ENCODE measurements at places on chromosomes 2 and 18. TPM values are rescaled to one million over a fixed set of nuclear protein-coding genes. Genes with fewer than 3 reads are reported as not detected.

Gene MC4R
- total RNA-seq = not detected

Gene PJVK
- total RNA-seq = 8.4 TPM

Gene RBM45
- 12.9 TPM for total RNA-seq

Gene NPHP1
- total RNA-seq = 8.3 TPM

Gene CD8B
- 1.2 TPM for total RNA-seq

Gene IL36G
- not detected for total RNA-seq

Gene SETBP1
- 42.4 TPM for total RNA-seq

GRCh38 chr2:69164061-69164778, 151.2 kb downstream of the ANTXR1 start:
- DNase-seq = no peak
- H3K27me3 ChIP-seq = no peaks in the 10 kb centered on the region
- peaks cover 22% of the 10 kb centered on the region for H3K4me1 ChIP-seq
- H3K4me3 ChIP-seq = no peak overlapping the region
- H3K36me3 ChIP-seq = peaks cover 3% of the 10 kb centered on the region

DNA sequence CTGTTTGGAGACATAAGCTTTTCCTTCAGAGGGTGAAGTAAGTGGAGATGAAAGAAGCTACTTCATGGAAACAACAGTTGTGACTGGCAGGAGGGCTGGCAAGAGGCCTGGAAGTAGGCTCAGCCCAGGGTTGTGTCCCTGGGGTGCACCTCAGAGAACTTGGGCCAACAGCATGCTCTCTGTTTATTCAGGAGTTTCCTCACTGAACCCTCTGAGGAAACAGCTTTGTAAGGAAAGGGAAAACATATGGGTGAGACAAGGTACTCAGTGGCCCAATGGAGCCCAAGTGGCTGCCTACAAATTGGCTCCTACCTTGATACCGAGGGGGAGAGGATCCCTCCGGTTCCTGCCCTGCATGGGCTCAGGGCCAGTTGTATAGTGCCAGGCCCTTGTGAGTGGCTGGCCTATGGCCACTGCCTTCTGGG, 115.5 kb upstream of the ITGA6 start:
- H3K4me1 ChIP-seq = no peaks in the 10 kb centered on the region
- no peaks in the 10 kb centered on the region for H3K27me3 ChIP-seq
- no peaks in the 10 kb centered on the region for H3K36me3 ChIP-seq
- H3K4me3 ChIP-seq = no peak overlapping the region

DNA sequence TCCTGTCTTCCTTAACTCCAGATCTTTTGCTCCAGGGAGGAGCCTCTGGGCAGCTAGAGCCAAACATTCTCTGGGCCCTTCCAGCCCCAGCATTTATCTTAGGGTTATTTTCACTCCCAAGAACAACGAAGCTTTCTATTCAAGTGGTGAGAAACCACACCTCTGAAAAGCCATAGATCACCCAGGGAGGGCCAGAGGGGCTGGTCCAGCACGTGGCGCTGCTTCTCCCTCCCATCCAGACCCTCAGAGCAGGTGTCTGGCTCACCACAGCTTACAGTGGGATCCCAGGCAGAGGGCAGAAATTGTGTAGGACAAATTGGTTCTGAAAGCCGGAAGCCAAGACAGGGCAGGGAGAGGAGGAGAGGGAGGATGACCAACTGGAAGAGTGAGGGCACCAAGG, 74.0 kb upstream of the PKDCC start:
- no peaks in the 10 kb centered on the region for H3K27me3 ChIP-seq
- no peak overlapping the region for H3K27ac ChIP-seq
- H3K4me3 ChIP-seq = no peak overlapping the region
- no peak for DNase-seq

DNA sequence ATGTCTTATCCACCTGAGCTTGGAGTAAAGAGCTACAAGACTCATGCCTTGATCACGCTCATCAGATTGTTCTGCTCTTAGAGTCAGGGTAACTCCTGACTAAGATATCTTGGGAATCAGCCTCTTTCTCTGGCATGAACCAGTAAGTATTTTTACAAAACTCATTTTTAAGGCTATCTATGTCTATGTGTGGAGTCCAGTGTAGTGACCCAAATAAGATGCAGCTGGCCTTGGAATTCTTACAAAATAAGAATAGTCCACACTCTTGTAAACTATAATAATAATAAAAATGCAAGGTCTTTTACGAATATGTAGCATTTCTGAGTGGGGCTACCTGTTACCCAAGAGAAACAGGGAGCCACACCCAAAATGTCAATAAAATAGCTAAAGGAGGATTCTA, 498.3 kb upstream of the SYT4 start:
- no peaks in the 10 kb centered on the region for H3K36me3 ChIP-seq
- DNase-seq = no peak
- no peaks in the 10 kb centered on the region for H3K27me3 ChIP-seq
- H3K27ac ChIP-seq = no peak overlapping the region
- H3K4me1 ChIP-seq = no peaks in the 10 kb centered on the region

- H3K36me3 ChIP-seq = no peaks in the 10 kb centered on the region
- H3K27ac ChIP-seq = no peak overlapping the region
These were observed 15.1 kb downstream of the SH2D6 start for GRCh38 chr2:85433511-85434089.

DNA sequence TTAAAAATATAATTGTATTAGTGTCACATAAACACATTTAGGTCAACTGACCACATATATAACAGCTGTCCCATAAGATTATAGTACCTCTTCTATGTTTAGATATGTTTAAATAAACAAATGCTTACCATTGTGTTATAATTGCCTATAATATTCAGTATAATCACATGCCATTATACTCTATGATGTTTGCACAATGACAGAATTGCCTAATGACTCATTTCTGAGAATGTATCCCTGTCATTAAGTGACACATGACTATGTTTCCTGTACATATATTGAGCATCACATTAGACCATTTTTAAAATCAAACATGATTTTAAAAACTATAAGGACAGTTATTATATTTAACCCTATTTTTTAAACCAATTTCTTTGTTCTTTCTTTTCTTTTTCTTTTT, 89.8 kb downstream of the HS6ST1 start:
- no peak overlapping the region for H3K27ac ChIP-seq
- no peaks in the 10 kb centered on the region for H3K4me1 ChIP-seq
- no peak for DNase-seq
- no peak overlapping the region for H3K4me3 ChIP-seq
- H3K36me3 ChIP-seq = no peaks in the 10 kb centered on the region

DNA sequence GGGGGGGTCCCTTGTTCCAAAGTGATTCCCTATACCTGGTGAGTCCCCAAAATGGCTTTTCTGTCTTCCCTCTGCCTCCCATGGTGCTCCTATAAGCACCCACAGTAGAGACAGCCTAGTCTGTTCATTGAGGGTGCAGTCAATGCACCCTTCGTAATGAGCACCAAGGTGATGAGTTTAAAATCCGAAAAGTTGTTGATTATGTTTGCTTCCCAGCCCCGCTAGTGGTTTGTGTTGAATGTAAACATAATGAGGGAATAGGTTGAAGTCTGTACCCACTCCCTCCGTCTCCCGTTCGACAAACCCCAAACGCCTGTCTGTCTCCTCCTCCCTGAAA, 2.3 kb downstream of the FOSL2 start:
- no peaks in the 10 kb centered on the region for H3K4me1 ChIP-seq
- no peaks in the 10 kb centered on the region for H3K27me3 ChIP-seq
- no peak for DNase-seq
- H3K4me3 ChIP-seq = peak overlapping the region; percentile 95

DNA sequence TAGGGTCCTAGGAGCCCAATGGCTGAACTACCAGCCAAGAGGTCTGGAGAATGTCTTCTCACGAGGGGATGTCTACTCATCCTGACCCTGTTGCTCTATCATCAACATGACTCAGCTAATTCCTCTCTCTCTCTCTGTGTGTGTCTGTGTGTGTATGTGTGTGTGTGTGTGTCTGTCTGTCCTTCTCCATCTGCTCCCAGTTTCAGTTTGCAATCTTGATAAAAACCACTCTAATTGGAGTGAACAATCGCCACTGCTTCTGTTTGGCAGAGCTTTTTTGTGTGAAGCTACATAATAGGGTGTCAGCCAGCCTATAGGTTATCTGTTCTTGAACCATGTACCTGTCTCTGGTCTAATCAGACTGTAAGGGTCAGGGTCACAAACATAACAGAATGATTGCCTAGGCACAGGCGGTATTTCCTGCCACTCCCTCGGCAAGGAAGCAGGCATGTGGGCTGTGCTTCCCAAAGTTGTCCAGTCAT, 219.8 kb downstream of the SH3BP4 start:
- H3K4me3 ChIP-seq = no peak overlapping the region
- no peak overlapping the region for H3K27ac ChIP-seq

GRCh38 chr2:45256173-45256866, 247.1 kb upstream of the SIX2 start:
- peak overlapping the region; percentile 84 for H3K27ac ChIP-seq
- no peaks in the 10 kb centered on the region for H3K27me3 ChIP-seq
- no peaks in the 10 kb centered on the region for H3K36me3 ChIP-seq
- no peak overlapping the region for H3K4me3 ChIP-seq
- H3K4me1 ChIP-seq = peaks cover 10% of the 10 kb centered on the region
- peak; percentile 85 for DNase-seq

GRCh38 chr18:5469340-5469739, 74.5 kb downstream of the EPB41L3 start:
- H3K4me1 ChIP-seq = no peaks in the 10 kb centered on the region
- no peak for DNase-seq
- no peak overlapping the region for H3K27ac ChIP-seq
- no peak overlapping the region for H3K4me3 ChIP-seq
- H3K27me3 ChIP-seq = no peaks in the 10 kb centered on the region

GRCh38 chr2:6310256-6311215, 555.2 kb downstream of the CMPK2 start:
- no peak overlapping the region for H3K27ac ChIP-seq
- H3K4me1 ChIP-seq = no peaks in the 10 kb centered on the region
- no peaks in the 10 kb centered on the region for H3K36me3 ChIP-seq
- peaks cover 3% of the 10 kb centered on the region for H3K27me3 ChIP-seq

GRCh38 chr2:234994438-234995321, 42.9 kb downstream of the SH3BP4 start:
- no peaks in the 10 kb centered on the region for H3K4me1 ChIP-seq
- H3K36me3 ChIP-seq = no peaks in the 10 kb centered on the region
- H3K4me3 ChIP-seq = no peak overlapping the region
- peak; percentile 57 for DNase-seq
- no peak overlapping the region for H3K27ac ChIP-seq

- no peak for DNase-seq
- no peaks in the 10 kb centered on the region for H3K36me3 ChIP-seq
- H3K4me3 ChIP-seq = no peak overlapping the region
- no peaks in the 10 kb centered on the region for H3K27me3 ChIP-seq
- H3K4me1 ChIP-seq = peaks cover 3% of the 10 kb centered on the region
- no peak overlapping the region for H3K27ac ChIP-seq
These were observed 81.0 kb downstream of the TMEM131 start for GRCh38 chr2:97914691-97915213.

DNA sequence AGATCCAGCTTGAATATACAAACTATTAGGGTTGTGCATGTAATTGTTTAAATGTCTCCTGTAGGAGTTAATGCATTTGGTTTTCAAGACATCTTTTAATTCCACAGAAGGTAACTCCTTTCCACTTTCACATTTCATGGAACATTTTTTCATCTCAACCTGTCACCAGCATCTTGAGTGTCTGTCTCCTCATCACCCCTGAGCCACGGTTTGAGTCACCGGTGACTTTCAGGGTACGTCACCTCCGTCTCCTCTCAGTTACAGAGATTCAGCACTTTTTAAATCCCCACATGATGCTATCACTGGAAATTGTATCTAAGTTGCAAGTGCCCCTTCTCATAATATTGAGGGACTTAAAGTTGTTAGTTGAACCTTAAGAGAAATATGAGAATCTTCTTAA, 25.3 kb downstream of the GPR55 start:
- H3K27ac ChIP-seq = no peak overlapping the region
- H3K4me3 ChIP-seq = no peak overlapping the region
- no peak for DNase-seq
- H3K27me3 ChIP-seq = no peaks in the 10 kb centered on the region
- no peaks in the 10 kb centered on the region for H3K36me3 ChIP-seq

DNA sequence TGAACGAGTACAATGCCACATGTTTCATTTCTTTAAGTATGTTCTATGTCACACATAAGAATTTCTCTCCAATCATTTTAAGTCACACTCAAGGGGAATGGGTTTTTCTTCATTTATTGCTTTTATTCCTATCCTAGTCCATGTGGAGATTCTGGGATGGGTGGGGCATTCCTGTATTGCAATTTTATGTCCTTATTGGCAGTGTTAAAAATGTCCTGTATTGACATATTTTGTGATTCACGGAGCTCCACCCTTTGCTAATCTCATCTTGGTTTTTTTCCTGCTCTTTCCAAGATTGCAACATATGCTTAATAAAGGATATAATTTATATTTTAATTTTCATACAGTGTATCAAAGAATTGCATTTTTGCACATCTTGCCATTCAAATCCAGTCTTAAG, 3.4 kb upstream of the TNFAIP6 start:
- H3K4me1 ChIP-seq = no peaks in the 10 kb centered on the region
- no peaks in the 10 kb centered on the region for H3K36me3 ChIP-seq
- H3K27ac ChIP-seq = no peak overlapping the region
- no peak for DNase-seq

- H3K27me3 ChIP-seq = no peaks in the 10 kb centered on the region
- H3K27ac ChIP-seq = no peak overlapping the region
- DNase-seq = no peak
These were observed 43.2 kb downstream of the ANKMY1 start for GRCh38 chr2:240514631-240515030.
